Adipose tissue (tissue), 3 donors: ENCODE measurements at places on chromosomes 7 and 10. TPM values are rescaled to one million over a fixed set of nuclear protein-coding genes. Genes with fewer than 3 reads are reported as not detected.

GIMAP8 gene
- 3.6 TPM for polyA plus RNA-seq

OTUD1 gene
- 8.8 TPM for polyA plus RNA-seq

BAMBI gene
- 4.2 TPM for polyA plus RNA-seq

NUTM2A gene
- polyA plus RNA-seq: 1.3 TPM

RSPH10B gene
- polyA plus RNA-seq: not detected

NCF1 gene
- 1.2 TPM for polyA plus RNA-seq

SLC13A4 gene
- not detected for polyA plus RNA-seq

PRLHR gene
- polyA plus RNA-seq: 0.09 TPM

OPN4 gene
- 0.18 TPM for polyA plus RNA-seq

SPOCK2 gene
- 7.8 TPM for polyA plus RNA-seq

LOXL4 gene
- 1.5 TPM for polyA plus RNA-seq

DNAJC12 gene
- polyA plus RNA-seq: 25.7 TPM

PGAM2 gene
- 2.1 TPM for polyA plus RNA-seq

JAKMIP3 gene
- 0.31 TPM for polyA plus RNA-seq

SH2B2 gene
- polyA plus RNA-seq: 1.6 TPM

CYP26A1 gene
- 0.79 TPM for polyA plus RNA-seq

SPDYE6 gene
- not detected for polyA plus RNA-seq

MYO1G gene
- 1.8 TPM for polyA plus RNA-seq

GNGT1 gene
- not detected for polyA plus RNA-seq

ALDH18A1 gene
- polyA plus RNA-seq: 26.6 TPM
